Kidney epithelial cell (primary cell): ENCODE measurements at places on chromosomes 11 and 22.

- no peak for DNase-seq
Observed at GRCh38 chr11:17707830-17708229, 11.5 kb upstream of the MYOD1 start.

DNA sequence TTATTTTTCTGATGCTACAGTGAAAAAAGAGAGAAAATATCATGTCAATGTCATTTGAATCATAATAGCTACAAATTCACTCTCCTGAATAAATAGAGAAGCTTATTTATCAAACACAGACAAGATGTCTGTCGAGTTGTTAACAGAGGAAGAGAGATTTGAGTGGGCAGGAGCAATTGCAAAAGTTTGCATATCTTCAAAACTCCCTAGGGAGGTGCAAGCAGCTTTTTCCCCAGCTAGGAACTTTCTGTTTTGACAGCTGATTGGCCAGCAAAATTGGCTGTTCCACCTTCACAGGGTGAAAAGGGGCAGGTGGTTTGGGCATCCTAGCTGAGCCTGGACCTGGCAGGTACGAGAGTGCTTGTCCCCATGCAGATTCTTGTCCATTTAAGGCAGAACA, 98.2 kb downstream of the NTM start:
- no peak for DNase-seq

DNA sequence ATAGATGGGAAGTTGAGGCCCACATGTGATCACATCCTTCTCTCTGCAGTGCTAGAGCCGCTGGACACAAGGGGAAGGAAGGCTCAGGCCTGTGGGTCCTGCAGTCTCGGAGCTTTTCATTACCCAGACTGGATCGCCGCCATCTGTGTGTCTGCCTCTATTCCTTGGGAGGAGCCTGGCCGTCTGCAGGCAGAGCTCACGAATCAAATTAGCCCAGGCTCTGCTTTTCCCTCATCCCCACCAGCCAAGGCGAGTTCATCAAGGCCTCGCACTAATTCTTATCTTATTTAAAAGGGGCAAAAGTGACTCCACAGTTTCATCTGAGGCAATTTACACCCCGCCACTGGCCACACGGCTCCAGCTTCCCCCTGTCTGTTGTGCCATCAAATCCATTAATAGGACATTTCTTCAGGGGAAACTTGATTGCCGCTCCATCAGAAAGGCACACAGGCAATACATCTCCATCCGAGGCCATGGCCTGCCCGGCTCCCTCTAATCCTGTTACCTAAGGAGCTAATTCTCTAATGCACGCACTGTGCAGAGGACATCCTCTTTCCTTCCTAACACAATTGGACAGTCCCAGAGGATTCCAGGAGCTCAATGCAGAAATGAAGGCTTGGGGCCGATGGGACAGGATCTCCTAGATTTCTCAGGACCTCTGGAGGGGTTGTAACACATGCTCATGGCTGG, 3.3 kb upstream of the HTR3A start:
- DNase-seq: no peak

- DNase-seq: no peak
Observed at GRCh38 chr11:116129456-116129855, 625.2 kb upstream of the CADM1 start.

DNA sequence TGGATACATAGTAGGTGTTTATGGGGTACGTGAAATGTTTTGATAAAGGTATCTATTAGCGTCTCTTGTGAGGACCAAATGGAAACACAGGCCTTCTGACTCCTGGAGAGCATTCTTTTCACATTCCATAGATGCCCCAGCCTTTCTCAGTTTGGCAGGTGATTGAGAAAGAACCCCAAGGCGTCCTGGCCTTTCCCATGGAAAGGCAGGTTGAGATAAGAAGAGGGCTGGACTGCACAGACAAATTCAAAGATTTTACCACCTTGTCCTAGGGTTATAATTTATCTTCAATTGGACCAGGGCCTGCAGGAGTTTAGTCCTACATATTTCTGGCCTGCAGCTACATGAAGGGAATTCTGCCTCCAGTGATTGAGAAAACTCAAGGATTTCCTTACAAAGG, 661 bp upstream of the OLFML1 start:
- no peak for DNase-seq

- no peak for DNase-seq
Observed at GRCh38 chr22:48379371-48379770, 1448.3 kb downstream of the BRD1 start.

DNA sequence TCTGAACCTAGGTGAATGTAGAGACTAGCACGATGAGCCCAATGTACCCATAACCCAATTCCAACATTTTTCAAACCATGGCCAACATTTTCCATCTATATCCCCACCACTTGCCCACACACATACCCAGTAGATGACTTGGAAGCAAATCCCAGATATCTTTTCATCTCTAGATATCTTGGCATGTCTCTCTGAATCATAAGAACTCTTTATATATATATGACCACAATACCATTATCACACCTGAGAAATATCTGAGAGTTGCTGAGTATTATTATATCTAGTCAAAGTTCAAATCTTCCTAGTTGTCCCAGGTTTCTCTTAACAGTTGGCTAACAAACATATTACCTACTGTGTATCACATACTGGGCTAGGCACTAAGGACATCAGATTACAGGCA, 37.9 kb upstream of the NFRKB start:
- DNase-seq: no peak

DNA sequence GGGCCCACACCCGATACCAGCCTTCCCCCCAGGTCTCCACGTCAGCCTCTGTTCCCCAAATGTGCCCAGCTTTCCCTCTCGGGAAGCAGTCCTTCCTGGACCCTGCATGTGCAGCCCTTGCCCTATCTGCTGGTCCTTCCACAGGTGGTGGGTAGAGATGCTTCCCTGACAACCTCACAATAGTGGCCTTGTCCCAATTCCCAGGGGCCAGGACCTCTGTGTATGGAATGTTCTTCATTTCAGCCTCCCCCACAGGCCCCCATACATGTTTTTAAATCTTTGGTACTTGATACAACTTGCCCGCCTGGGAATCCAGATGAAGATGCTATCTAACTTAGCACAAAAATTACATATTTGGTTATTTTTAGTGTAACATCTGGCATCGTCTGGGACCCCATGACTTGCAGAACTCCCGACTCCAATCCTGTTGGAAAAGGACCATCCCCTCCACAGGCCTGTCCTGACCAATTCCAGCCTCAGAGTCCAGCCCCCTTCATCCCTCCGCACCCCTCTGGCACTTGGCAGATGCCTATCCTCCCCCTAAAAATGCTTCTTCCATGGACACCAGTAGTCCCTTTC, 39.5 kb downstream of the ANO1 start:
- DNase-seq: no peak

- no peak for DNase-seq
Observed at GRCh38 chr22:18955696-18956095, 19.6 kb upstream of the PRODH start.

DNA sequence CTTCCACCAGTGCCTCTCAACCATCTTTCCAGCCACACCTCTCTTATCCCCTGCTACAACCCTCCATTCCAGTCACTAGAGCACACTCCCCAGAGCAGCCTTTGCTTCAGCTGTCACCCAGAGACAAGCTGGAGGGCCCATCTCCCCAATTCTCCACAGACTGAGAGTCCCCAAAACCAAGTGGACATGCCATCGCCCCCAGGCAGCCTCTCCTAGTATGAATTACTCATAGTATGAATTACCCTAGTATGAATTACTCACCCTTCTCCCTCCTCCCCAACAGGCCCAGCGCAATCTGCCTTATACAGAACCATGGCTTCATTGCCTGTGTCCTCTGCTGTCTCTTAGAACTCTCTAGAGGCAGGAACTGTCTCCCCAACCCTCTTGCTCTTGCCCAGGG, 24.8 kb downstream of the MYH9 start:
- DNase-seq: no peak

DNA sequence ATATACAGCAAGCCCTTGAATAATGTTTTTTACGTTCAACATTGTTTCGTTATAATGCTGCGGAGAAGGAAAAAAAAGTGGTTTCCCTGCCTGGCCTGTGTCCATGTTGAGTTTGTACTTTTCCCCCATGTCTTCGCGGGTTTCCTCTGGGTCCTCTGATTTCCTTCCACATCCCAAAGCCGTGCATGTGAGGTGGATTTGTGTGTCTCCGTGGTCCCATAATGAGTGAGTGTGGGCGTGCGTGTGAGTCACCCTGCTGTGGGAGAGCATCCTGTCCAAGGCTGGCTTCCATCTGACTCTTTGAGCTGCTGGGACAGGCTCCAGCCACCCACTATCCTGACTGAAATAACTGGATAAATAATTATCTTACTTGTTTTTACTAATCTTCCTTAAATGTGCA, 29.6 kb upstream of the SNX19 start:
- DNase-seq: peak; percentile 28

- DNase-seq: peak; percentile 57
Observed at GRCh38 chr11:114280696-114281095, 15.5 kb upstream of the NNMT start.

DNA sequence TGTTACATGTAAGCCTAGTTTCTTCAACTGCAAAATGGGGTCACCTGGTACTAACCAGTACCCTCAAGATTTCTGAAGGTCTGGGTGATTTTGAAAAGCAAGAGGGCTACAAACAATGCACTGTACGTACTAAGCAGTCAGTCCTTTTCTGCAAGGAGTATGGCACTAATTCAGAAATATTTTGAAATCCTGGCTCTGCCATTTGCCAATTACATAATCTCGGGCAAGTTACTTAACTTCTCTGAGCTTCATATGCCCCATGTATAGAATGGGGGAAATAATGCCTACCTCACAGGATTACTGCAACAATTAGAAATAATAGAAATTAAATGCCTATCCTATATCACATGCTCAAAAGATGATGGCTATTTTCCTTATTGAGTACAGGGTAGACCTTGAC, 60.7 kb upstream of the CCDC89 start:
- DNase-seq: no peak

DNA sequence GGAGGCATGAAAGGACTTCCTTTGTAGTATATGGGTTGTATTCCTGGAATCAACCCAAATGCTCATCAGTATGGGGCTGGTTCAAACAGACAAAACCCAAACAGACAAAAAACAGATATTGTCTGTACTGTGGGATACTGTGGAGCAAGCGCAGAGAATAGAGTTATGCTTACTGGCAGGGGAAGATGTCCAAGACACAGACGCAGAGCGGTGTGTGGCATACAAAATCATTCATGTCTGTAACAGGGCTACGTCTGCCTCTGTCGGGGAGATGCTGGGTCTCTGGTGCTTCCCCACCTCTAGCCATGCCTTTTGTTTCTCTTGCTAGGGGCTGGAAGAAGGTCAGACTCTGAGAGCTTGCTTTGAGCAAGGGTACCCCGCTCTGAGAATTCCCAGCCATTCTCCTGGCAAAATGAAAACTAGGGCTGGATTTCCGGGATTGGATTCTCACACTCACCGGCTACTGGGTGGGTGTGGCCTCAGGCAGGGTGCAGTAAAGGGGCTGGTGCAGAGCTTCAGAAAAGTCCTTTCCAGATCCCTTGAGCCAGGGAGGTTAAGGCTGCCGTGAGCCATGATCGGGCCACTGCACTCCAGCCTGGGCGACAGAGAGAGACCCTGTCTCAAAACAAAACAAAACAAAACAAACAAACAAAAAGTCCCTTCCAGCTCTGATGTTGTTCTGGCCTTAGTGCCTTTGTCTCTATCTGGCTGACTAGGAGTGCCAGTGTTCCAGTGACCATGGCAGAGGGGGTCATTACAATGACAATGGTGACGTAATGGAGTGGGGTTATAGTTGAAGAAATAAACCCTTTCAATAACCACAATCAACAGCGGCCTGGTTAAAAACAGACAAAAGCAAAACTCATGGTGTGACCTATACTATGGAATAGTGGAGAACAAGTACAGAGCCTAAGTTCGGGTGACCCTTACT, 2.9 kb upstream of the ABCC8 start:
- DNase-seq: no peak

DNA sequence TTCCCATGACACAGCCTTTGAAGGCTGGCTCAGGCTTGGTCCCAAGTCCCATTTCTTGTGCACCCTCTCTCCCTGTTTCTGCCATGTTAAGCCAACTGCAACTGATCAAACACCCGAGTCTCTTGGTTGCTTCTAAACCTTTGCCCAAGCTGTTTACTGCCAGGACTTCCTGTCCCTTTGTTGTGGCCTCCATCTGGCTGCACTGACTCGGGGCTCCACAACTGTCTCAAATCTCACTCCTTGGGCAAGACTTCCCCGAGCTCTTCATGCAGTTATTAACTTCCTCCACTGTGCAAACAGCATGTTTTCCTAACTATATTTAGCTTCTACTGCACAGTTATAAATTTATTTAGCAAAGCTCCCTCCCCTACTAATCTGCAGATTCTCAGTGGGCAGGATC, 4.3 kb downstream of the VPREB1 start:
- DNase-seq: no peak

DNA sequence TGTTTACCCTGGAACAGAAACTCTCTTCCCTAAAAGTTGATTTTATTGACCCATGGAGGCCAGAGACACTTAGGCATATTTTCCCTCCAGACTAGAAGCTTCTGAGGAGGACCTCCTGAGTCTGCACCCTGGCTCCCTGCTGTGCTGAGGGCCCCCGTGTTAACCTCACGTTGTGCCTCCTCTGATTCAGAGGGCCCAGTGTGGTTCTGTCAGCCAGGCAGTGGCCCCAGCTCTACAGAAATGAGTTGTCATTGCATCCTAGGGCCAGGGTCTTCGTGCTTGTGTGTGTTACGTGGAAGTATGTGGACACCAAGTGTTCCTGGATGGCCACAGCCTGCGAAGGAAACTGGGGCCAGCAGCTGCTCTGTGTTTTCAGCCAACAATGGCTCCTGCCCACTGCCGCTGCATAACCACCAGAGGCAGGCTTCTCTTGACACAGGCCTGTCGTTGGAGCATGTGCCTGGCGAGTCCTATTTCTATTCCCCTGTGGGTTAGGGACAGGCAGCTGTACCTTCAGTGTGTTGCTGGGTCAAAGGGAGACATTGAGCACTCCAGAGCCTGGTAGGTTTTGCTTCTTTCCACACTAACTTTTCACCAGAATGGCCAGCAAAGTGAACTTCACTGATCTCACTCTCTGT, 44.5 kb downstream of the MED15 start:
- no peak for DNase-seq

DNA sequence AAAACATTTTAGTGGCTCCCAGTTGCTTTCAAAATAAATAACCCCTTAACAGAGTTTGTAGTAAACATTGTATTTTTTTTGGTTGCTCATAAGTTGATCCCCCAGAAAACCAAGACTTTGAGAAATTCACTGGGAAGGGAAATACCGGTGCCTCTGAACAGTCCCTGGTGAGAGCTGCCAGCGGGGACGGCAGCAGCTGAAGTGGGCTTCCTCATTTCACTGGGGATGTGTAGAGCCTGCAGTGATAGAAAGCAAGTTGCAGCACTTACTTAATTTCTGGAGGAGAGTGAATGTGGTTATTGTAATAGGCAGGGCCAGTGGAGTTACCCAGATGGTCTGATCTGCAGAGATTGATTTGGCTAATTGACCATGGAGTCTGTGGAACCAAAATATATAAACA, 18.6 kb upstream of the MCHR1 start:
- DNase-seq: no peak

GRCh38 chr11:35324183-35324886, 95.0 kb downstream of the SLC1A2 start:
- no peak for DNase-seq
